ENCODE measurements at places on chromosomes 1 and 21. TPM values are rescaled to one million over a fixed set of nuclear protein-coding genes. Genes with fewer than 3 reads are reported as not detected.

- H3K4me1 ChIP-seq, result no peaks in the 10 kb centered on the region
- no peak overlapping the region for H3K27ac ChIP-seq
- H3K36me3 ChIP-seq, result no peaks in the 10 kb centered on the region
- H3K27me3 ChIP-seq, result no peaks in the 10 kb centered on the region
Observed at GRCh38 chr1:246793356-246793896, 69.2 kb downstream of the SCCPDH start.

DNA sequence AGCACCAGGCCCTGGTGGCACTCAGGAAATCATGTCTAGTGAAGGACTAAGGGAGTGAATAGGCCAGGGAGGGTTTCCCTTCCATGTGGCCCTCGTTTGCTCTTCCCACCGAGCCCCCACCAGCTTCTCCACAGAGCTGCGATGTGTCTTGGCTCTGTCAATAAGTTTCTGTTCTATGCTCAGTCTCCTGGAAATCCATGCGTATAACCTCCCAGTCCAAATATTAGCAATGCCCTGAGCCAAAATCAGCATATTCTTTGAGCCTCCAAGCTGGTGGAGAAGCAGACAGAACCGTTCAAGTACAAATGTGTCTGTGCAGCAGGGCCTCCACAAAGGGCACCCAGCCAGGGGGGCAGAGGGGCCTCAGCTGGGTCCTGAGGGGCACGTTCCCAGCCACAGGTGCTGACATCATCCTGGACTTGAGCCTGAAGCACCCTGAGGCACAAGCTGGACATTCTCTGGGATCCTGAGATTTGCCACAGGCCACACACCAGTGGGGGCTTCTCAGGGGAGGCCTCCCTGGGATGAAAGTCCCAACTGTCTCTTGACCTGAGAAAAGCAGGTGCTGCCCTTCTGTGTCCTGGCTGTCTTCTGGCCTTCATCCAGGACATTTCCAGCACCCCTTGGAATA, 350.5 kb upstream of the VAMP3 start:
- H3K36me3 ChIP-seq, result no peaks in the 10 kb centered on the region
- no peaks in the 10 kb centered on the region for H3K4me1 ChIP-seq
- H3K27ac ChIP-seq, result no peak overlapping the region
- no peak overlapping the region for H3K4me3 ChIP-seq
- H3K27me3 ChIP-seq, result no peaks in the 10 kb centered on the region

GRCh38 chr1:89865498-89866382, 44.9 kb downstream of the LRRC8D start:
- H3K27ac ChIP-seq, result no peak overlapping the region
- DNase-seq, result no peak
- no peak overlapping the region for H3K4me3 ChIP-seq
- H3K36me3 ChIP-seq, result no peaks in the 10 kb centered on the region

- H3K27me3 ChIP-seq, result no peaks in the 10 kb centered on the region
- H3K36me3 ChIP-seq, result no peaks in the 10 kb centered on the region
- H3K4me3 ChIP-seq, result peak overlapping the region; percentile 73
- no peak for DNase-seq
- peak overlapping the region; percentile 77 for H3K27ac ChIP-seq
Observed at GRCh38 chr1:197773856-197774255, 1.4 kb downstream of the DENND1B start.

DNA sequence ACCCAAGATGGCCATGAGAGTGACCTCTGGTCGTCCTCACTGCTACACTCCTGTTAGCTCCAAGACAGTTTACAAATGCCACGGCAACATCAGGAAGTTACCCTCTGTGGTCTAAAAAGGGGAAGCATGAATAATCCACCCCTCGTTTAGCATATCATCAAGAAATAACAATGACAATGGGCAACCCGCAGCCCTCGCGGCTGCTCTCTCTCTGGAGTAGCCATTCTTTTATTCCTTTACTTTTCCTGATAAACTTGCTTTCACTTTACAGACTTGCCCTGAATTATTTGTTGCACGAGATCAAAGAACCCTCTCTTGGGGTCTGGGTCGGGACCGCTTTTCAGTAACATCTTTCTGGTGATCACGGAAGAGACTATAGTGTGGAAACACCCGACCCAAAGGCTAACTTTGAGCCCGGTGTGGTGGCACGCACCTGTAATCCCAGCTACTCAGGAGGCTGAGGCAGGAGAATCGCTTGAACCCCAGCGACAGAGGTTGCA, 19.8 kb upstream of the COX20 start:
- H3K4me3 ChIP-seq, result no peak overlapping the region
- no peak overlapping the region for H3K27ac ChIP-seq
- H3K4me1 ChIP-seq, result no peaks in the 10 kb centered on the region
- H3K27me3 ChIP-seq, result no peaks in the 10 kb centered on the region
- DNase-seq, result no peak

DNA sequence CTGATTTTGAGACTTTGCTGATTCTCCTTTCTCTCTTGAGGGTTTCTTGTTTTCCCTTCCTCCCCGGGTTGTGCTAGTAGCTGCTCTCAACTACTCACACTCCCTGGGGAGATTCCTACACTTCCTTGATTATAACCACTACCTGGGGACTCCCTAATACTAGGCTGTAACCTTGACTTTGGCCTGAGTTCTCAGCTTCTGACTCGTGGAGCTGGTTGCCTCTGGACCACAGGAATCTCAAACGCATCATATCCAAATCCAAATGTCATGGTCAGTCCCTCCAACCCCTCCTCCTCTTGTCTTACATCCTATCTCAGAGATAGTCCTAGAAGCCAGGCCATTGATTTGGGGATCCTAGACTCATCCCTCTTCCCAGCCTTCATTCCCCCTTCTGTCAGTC, 12.0 kb downstream of the MOV10 start:
- no peaks in the 10 kb centered on the region for H3K27me3 ChIP-seq
- DNase-seq, result no peak
- H3K36me3 ChIP-seq, result peaks cover 14% of the 10 kb centered on the region
- H3K27ac ChIP-seq, result no peak overlapping the region
- H3K4me3 ChIP-seq, result no peak overlapping the region

DNA sequence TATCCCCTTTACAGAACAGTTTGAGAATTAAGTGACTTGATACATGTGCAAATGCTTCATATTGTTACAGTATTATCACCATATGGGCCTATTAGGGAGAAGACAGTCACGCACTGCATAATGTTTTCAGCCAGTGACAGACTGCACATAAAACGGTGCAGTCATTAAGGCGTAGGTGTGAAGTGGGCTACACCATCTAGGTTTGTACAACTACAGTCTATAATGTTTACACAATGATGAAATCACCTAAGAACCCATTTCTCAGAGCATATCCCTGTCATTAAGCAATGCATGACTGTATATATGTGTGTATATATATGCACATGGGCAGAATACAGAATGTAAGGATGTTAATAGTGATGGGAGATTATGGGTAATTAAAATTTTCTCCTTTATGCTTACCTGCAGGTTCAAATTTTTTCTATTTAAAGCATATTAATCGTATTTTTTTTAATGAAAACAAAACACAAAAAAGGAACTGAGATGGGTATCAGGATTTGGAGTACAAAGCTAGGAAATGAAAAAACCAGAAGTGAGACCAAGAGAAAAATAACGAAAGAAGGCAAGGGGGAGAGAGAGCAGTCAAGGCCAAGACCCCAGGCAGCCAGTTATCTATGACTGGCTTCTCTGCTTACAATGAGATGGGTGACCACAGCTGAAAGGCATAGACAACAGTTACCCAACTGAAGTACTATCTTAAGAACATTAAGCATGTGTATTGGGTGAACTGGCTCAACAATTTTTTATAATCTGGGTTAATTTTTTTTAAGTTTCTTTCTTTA, 122.9 kb upstream of the DAB1 start:
- H3K4me3 ChIP-seq, result no peak overlapping the region
- no peaks in the 10 kb centered on the region for H3K27me3 ChIP-seq
- H3K27ac ChIP-seq, result no peak overlapping the region
- H3K4me1 ChIP-seq, result no peaks in the 10 kb centered on the region

GRCh38 chr21:35637431-35637830, 422.9 kb downstream of the SETD4 start:
- DNase-seq, result no peak
- H3K27me3 ChIP-seq, result no peaks in the 10 kb centered on the region
- H3K4me3 ChIP-seq, result no peak overlapping the region
- H3K36me3 ChIP-seq, result no peaks in the 10 kb centered on the region
- H3K27ac ChIP-seq, result no peak overlapping the region

- no peaks in the 10 kb centered on the region for H3K36me3 ChIP-seq
- DNase-seq, result no peak
- H3K4me3 ChIP-seq, result no peak overlapping the region
- no peak overlapping the region for H3K27ac ChIP-seq
Observed at GRCh38 chr1:77139389-77139788, 79.8 kb downstream of the PIGK start.

- no peaks in the 10 kb centered on the region for H3K36me3 ChIP-seq
- no peak for DNase-seq
- no peak overlapping the region for H3K27ac ChIP-seq
- H3K4me1 ChIP-seq, result no peaks in the 10 kb centered on the region
- H3K27me3 ChIP-seq, result no peaks in the 10 kb centered on the region
- H3K4me3 ChIP-seq, result no peak overlapping the region
Observed at GRCh38 chr1:233005703-233006102, 55.3 kb downstream of the NTPCR start.

DNA sequence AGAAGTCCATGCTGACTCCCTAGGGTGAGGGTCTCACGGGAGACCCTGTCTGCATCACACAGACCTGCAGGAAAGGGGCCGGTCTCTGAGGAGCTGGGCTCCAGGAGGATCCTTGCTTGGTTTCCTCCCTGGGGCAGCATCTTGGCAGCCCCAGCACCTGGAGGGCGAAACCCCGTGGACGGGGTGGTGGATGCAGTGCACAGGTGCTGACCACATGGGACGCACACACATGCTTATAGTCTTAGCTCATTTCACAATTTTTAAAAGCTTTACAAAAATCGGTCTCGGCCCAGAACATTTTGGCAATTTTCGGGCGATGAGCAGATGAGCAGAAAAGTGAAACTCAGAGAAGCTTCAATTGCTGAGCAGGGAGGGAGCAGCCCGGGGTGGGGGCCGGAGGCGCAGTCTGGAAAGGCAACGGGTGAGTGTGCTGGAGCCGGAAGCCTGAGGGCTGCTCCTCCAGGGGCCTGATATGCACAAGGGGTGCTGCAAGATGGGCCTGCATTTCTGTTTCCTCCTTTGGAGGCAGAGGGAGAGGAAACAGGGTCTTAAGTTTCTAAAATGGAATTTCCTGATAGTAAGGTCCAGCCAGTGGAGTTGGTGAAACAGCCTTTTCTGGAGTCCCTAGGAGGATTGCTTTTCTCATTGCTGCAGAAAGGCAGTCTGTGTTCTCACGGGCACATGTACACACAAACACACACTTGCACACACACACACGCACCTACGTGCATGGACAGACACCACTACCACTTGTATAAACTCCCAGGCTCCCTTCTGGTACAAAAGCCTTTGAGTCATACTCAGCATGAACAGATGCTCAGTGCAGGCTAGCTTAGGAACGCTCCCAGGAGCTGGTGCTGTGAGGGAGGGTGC, 60.6 kb downstream of the SCCPDH start:
- no peaks in the 10 kb centered on the region for H3K36me3 ChIP-seq
- H3K27ac ChIP-seq, result no peak overlapping the region
- H3K4me1 ChIP-seq, result peaks cover 14% of the 10 kb centered on the region

DNA sequence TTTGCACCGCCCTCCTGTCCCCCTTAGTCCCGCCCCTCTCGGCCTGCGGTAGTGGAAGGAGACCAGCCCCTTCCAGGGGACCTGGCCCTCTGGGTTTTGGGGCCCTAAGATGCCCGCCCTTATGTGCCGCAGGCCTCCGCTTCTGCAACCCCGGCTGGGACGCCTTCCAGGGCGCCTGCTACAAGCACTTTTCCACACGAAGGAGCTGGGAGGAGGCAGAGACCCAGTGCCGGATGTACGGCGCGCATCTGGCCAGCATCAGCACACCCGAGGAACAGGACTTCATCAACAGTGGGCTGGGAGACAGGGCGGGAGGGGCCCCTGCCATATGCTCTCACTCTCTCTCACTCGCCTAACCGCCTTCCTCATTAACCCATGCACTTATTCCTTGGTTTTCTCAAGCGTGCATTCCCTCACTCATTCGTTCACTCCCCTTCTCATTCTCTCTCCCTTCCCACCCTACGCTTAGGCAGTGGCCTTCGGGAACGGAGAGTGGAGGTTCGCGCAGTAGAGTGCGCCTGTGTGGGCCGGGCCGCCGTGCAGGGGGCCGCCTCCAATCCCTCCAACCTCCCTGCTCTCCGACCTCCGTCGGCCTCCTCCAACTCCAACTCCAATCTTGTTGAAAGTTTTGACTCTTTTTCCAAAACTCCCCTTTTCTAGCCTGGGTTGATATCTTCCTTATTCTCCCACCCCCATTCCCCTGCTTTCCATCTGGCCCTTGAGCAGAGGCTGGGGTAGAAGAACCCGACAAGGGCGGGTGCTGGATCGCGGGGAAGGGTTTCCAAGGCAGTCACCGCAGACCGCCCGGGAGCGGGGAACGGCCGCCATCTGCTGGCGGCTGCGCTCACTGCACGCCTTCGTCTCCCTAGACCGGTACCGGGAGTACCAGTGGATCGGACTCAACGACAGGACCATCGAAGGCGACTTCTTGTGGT, 15.2 kb downstream of the BCAN start:
- H3K4me3 ChIP-seq, result peak overlapping the region; percentile 61
- peaks cover 56% of the 10 kb centered on the region for H3K4me1 ChIP-seq
- peak overlapping the region; percentile 14 for H3K27ac ChIP-seq
- H3K36me3 ChIP-seq, result no peaks in the 10 kb centered on the region
- DNase-seq, result peak; percentile 66
- peaks cover 31% of the 10 kb centered on the region for H3K27me3 ChIP-seq

DNA sequence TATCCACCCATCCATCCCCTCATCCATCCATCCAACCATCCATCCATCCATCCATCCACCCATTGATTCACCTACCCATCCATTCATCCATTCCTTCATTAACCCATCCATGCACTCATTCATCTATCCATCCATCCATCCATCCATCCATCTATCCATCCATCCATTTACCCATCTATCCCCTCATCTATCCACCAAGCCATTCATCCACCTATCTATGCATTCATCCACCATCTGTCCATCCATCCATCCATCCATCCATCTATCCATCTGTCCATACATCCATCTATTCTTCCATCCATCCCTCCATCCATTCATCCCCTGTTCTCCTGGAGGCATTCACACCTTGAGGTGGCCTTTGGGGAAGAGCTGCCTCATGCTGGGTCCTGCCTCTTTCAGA, 107.0 kb downstream of the PRDM16 start:
- no peaks in the 10 kb centered on the region for H3K4me1 ChIP-seq
- no peaks in the 10 kb centered on the region for H3K36me3 ChIP-seq
- DNase-seq, result no peak
- H3K27ac ChIP-seq, result no peak overlapping the region

Gene DDR2
- total RNA-seq, result 0.20 TPM

Gene SYCP1
- not detected for total RNA-seq

Gene C1orf56
- 2.3 TPM for total RNA-seq

Gene LCK
- total RNA-seq, result 288 TPM

Gene SYTL1
- total RNA-seq, result 21.9 TPM
